ENCODE measurements at places on chromosomes 6 and 20.

DNA sequence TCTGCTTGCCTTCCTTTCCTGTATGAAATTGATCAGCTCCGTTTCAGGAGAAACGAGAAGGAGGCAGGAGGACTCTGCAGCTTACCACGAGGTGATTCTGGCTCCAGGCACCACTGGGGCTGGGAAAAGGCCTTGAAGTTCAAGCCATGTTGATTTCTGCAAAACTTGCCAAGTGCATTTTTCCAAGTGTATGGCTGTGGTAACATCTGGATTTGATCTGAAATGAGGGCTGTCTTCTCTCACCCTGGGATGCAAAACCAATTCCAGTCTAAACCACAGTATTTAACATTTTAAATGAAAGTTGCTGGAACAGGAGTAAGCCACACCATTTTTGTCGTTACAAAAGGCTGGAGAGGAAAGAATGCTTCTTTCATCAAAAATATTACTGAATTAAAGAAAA is 36.1 kb upstream of the FAM210B start:
- no peak for DNase-seq

GRCh38 chr6:46220352-46221221 is 49.8 kb upstream of the ENPP5 start:
- DNase-seq = no peak

DNA sequence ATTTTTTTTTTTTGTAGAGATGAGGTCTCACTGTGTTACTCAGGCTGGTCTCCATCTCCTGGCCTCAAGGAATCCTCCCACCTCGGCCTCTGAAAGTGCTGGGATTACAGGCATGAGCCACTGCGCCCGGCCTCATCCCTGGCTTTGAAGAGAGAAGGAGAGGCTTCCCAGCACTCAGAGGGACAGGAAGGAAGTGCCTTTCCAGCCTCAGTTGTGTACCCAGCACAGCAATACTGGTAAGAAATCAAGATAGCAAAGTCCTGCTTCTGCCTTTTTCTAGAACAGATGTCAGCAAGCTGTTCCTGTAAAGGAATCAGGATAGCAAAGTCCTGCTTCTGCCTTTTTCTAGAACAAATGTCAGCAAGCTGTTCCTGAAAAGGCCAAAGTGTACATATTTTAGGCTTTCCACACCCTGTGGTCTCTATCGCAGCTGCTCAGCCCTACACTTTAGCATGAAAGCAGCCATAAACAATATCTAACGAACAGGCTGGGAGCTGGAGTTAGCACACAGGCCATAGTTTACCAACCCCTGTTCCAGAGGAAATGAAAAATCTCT is 6.3 kb upstream of the PLTP start:
- DNase-seq = no peak

DNA sequence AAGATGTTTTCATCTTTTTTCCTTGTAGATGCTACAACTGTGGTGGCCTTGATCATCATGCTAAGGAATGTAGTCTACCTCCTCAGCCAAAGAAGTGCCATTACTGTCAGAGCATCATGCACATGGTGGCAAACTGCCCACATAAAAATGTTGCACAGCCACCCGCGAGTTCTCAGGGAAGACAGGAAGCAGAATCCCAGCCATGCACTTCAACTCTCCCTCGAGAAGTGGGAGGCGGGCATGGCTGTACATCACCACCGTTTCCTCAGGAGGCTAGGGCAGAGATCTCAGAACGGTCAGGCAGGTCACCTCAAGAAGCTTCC is 101.5 kb downstream of the POPDC3 start:
- DNase-seq = no peak

DNA sequence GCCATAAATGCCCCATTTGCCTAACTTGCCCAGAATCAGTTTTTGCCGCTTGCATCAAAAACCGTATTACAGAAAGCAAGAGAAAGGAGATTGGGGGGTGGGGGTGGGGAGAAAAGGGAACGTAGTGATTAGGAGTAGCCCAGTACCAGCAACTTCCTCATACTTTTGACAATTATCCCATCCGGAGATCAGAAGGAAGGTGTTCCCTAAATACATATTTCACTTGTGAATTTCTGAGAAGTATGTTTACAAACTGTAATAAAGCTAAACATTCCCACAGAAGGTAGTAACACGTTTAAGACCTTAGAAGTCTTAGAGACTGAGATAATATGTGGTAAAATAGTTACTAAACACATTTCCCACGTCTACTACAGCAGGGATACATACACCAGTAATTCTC is 14.5 kb downstream of the PREP start:
- no peak for DNase-seq

DNA sequence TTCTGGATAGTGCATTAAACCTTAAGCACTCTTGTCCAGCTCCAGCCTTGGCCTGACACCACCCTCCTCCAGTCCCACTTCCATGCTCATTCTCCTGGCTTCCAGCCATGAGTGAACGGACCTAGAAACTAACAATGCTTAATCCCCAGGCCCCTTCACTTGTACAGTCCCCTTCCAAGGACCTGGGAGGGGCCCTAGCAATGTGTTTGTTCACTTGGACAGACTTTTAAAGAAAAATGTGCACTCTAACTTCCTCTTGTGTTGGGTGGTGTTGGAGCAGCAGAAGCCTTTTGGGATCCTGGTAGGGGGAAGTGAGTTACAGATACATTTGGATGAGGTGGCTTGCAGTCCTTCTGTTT is 48.9 kb upstream of the CCN6 start:
- DNase-seq = no peak

- DNase-seq = no peak
These were observed 95.3 kb upstream of the KCNG1 start for GRCh38 chr20:51118216-51118615.

DNA sequence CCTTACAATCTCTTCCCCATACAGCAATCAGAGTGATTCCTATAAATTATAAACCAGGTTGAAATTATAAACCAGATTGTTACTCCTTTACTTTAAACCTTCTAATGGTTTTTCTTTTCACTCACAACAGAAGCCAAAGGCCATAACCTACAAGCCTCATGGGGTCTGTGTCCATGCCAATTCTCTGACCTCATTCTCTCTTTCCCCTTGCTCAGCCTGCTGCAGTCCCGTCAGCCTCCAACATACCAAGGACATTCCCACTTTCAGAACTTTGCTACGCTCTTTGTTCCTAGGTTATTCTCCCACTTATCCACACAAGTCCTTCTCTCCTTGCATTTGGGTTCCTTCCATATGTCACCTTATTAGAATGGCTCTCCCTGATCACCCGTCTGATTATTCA is 277.9 kb upstream of the TCF21 start:
- DNase-seq = no peak

- no peak for DNase-seq
These were observed 763 bp downstream of the KLC4 start for GRCh38 chr6:43060034-43060754.

DNA sequence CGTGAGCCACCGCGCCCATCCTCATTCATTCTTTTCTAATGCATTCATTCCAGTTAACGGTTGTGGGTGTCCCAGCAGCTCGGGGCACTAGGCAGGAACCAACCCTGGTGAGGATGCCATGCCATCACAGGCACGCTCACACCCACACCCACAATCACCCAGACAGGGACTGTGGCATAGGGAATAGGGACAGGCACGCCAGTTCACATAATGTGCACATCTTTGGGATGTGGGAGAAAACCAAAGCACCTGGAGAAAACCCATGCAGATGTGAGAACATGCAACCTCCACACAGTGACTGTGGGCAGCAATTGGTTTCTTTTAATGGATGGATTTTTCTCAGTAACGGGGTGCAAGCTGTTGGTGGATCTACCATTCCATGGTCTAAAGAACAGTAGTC is 64.3 kb downstream of the IRF4 start:
- no peak for DNase-seq

- no peak for DNase-seq
These were observed 111.7 kb downstream of the TRERF1 start for GRCh38 chr6:42339991-42340401.
